ENCODE measurements at places on chromosomes 3 and 15.

- no peaks in the 10 kb centered on the region for H3K4me1 ChIP-seq
- H3K4me3 ChIP-seq = no peak overlapping the region
- no peak overlapping the region for H3K27ac ChIP-seq
- H3K36me3 ChIP-seq = no peaks in the 10 kb centered on the region
- no peak for DNase-seq
- H3K27me3 ChIP-seq = no peaks in the 10 kb centered on the region
Observed at GRCh38 chr15:68195336-68196112, 9.6 kb downstream of the CALML4 start.

GRCh38 chr3:134846911-134847317 is 51.9 kb downstream of the EPHB1 start:
- no peaks in the 10 kb centered on the region for H3K4me1 ChIP-seq
- H3K4me3 ChIP-seq = no peak overlapping the region
- H3K27me3 ChIP-seq = no peaks in the 10 kb centered on the region
- no peaks in the 10 kb centered on the region for H3K36me3 ChIP-seq
- DNase-seq = no peak

- no peaks in the 10 kb centered on the region for H3K27me3 ChIP-seq
- H3K27ac ChIP-seq = no peak overlapping the region
- no peaks in the 10 kb centered on the region for H3K4me1 ChIP-seq
- no peak for DNase-seq
Observed at GRCh38 chr3:58564456-58565160, 12.6 kb downstream of the FAM107A start.

DNA sequence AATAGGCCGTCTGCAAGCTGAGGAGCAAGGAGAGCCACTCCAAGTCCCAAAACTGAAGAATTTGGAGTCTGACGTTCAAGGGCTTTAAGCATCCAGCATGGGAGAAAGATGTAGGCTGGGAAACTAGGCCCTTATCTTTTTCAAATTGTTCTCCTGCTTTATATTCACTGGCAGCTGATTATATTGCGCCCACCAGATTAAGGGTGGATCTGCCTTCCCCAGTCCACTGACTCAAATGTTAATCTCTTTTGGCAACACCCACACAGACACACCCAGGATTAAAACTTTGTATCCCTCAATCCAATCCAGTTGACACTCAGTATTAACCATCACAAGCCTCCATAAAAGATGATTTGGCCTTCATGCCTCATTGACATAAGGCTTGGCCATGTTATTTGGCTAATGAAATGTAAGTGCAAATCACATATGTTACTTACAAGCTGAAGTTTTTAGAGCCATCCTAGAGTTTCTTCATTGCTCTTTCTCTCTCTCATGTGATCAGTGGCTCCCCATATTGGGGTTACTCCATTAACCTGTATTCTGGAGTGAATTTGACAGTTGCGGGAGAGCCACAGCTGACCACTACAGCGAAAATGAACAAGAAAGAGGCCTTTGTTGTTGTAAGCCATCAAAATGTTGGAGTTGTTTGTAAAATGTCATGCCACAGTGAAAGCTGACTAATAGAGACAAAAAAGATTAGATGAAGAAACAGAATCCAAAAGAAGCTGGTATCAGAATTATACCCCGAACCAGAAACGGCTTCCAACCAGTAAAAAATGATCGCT is 61.7 kb downstream of the GBE1 start:
- DNase-seq = no peak
- no peak overlapping the region for H3K27ac ChIP-seq
- no peaks in the 10 kb centered on the region for H3K36me3 ChIP-seq

GRCh38 chr3:41447701-41448100 is 248.4 kb downstream of the CTNNB1 start:
- no peak overlapping the region for H3K27ac ChIP-seq
- DNase-seq = no peak
- H3K4me3 ChIP-seq = no peak overlapping the region
- H3K4me1 ChIP-seq = no peaks in the 10 kb centered on the region
- H3K36me3 ChIP-seq = no peaks in the 10 kb centered on the region

GRCh38 chr3:95731753-95732152 is 1082.6 kb upstream of the EPHA6 start:
- H3K36me3 ChIP-seq = no peaks in the 10 kb centered on the region
- H3K27me3 ChIP-seq = no peaks in the 10 kb centered on the region
- H3K27ac ChIP-seq = no peak overlapping the region
- H3K4me1 ChIP-seq = no peaks in the 10 kb centered on the region
- H3K4me3 ChIP-seq = no peak overlapping the region

- H3K4me1 ChIP-seq = no peaks in the 10 kb centered on the region
- DNase-seq = no peak
- H3K36me3 ChIP-seq = no peaks in the 10 kb centered on the region
- H3K27me3 ChIP-seq = no peaks in the 10 kb centered on the region
- no peak overlapping the region for H3K4me3 ChIP-seq
Observed at GRCh38 chr3:44894485-44894884, 20.1 kb downstream of the TGM4 start.

DNA sequence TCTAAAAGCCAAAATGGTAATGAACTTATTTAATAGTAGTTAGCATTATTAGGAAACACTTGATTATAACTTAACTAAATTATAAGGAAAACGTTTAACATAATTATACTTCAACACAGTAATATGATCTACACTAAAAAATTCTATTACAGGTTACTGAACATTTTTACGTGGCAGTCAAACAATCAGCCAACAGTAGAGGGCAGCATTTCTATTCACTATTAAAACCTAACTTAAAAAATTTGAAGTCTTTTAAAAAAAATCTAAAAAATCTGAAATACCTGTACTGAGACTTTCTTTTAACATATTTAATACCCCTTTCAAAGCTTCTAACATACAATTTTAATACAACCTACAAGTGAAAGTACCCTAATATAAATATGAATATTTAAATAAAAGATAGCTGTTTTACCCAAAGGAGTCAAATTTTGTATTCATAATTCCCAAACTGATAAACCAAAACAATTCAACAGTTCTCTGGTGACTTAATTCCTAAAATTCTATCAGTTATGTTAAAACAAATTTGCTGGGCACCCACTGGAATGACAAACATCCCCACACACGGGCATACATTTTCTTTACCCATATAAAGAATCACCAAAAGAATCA is 41.5 kb downstream of the DLG1 start:
- H3K27ac ChIP-seq = no peak overlapping the region
- no peaks in the 10 kb centered on the region for H3K27me3 ChIP-seq
- no peaks in the 10 kb centered on the region for H3K36me3 ChIP-seq
- no peak for DNase-seq
- peaks cover 4% of the 10 kb centered on the region for H3K4me1 ChIP-seq
- H3K4me3 ChIP-seq = no peak overlapping the region

DNA sequence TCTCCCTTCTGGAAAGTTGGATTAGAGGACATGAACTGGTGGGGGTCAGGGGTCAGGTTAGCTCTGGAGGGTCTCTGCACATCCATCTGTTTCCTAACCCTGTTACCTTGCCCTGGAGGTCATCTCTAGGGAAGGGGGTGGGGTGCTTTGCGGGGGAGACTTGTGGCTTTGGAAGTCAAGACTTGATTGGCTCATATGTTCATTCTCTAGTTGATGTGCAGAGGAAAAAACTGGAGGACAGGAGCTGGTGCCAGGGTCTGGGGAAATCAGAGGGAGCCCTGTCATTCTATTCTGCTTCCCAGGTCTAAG is 42.9 kb upstream of the ROPN1 start:
- H3K4me3 ChIP-seq = peak overlapping the region; percentile 80
- H3K27me3 ChIP-seq = no peaks in the 10 kb centered on the region
- no peak for DNase-seq
- no peaks in the 10 kb centered on the region for H3K4me1 ChIP-seq
- no peaks in the 10 kb centered on the region for H3K36me3 ChIP-seq

DNA sequence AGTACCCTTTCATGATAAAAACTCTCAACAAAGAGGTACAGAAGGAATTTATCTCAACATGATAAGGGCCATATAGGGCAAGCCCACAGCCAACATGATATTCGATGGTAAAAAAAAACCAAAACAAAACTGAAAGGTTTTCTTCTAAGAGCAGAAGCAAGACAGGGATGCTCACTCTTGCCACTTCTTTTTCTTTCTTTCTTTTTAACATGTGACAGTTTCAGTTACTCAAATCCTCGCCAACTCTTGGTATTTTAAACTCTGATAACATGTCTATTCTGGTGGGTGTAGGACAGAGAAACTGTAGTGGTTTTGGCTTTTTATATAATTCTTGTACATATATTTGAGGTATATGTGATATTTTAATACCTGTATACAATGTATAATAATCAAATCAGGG is 74.0 kb upstream of the NMNAT3 start:
- no peak overlapping the region for H3K27ac ChIP-seq
- H3K27me3 ChIP-seq = no peaks in the 10 kb centered on the region
- no peaks in the 10 kb centered on the region for H3K36me3 ChIP-seq
- no peaks in the 10 kb centered on the region for H3K4me1 ChIP-seq

DNA sequence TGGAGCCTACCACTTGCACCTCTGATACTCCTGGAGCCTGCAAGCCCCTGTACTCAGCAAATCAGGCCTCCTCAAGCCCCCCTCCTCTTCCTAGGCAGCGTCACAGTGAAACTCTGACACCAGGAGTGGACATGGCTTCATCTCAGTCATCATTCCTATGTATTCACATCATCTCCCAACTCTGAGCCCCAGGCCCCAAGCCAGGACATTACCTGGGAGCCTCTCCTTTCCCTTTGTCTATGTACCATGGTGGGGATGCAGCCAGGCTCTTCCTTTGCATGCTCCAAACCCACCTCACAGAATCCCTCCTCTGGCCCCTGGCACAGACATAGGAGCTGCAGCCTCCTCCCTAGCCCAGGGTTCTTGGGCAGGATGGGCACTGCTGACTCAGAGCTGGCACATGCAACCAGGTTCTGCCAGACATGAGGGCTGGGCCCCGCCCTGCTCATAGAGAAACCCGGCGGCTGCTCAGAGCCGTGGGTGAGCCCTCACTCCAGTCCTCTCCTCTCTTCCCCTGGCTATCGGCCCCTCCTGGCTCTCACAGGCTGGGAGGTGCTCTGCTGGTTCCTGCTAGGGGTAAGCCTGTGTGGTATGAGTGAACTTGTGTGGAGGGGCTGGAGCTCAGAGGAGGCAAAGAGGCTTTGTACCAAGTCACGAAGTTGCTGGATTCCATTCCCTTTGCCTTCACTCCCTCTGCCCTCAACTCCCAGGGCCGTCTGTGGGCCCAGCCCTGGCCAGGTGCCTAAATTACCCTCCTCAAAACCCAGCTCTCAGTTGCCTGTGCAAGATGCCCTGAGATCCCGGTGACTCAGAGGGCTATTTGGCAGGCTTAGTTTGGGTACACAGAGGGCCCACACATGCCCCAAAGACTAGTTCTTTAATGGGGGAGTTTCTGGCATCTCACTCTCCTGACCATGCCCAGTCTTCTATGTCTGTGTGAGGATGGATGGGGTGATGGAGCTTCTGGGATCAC is 1.9 kb upstream of the PLCD1 start:
- H3K4me1 ChIP-seq = no peaks in the 10 kb centered on the region
- peak overlapping the region; percentile 98 for H3K27ac ChIP-seq
- no peaks in the 10 kb centered on the region for H3K36me3 ChIP-seq
- H3K27me3 ChIP-seq = no peaks in the 10 kb centered on the region

DNA sequence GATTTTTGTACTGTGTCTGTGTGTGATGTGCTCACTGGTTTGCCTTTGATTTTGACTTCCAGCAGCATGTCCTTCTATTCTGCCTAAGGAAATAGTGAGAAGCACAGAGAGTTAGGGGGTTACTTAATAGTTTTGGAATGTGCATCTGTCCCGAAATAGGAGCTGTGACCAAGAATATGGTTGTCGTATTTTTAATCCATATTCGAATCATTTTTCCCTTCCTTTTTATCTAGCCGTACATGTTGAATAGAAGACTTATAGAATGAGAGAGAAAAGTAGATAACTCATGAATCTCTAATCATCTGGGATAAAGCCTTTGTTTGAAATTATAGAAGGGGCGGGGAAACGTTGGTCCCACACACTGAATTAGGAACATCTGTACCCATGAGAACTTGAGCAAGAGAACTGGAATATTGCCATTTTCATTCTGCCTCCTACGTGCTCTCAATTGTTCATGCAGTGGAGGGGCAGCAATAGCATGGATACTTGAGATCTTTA is 23.6 kb downstream of the CRTC3 start:
- no peaks in the 10 kb centered on the region for H3K36me3 ChIP-seq
- H3K27me3 ChIP-seq = no peaks in the 10 kb centered on the region
- peaks cover 52% of the 10 kb centered on the region for H3K4me1 ChIP-seq
- H3K27ac ChIP-seq = peak overlapping the region; percentile 79
- DNase-seq = no peak

DNA sequence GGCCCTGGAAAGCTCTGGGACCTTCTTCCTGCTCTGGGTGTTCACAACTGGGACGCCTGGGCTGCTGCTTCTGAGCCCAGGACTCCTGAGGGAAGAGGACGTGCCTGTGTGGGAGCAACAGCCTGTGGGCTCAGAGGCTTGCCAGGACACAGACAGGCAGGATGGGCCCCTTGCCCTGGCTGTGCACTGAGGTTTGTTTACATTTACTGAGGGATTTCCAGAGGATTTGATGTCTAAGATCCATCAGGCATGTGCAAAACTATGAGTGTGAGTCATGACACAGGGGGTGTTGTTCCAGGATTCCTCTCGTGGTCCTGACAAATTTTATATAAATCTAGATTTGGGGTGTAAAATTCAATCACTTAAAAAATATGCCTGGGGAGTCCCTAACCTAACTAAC is 10.6 kb downstream of the CCR9 start:
- H3K36me3 ChIP-seq = no peaks in the 10 kb centered on the region
- no peaks in the 10 kb centered on the region for H3K27me3 ChIP-seq
- no peak for DNase-seq
- no peak overlapping the region for H3K27ac ChIP-seq
- no peak overlapping the region for H3K4me3 ChIP-seq
- H3K4me1 ChIP-seq = no peaks in the 10 kb centered on the region

GRCh38 chr3:194423317-194423716 is 24.3 kb upstream of the GP5 start:
- DNase-seq = no peak
- H3K27me3 ChIP-seq = no peaks in the 10 kb centered on the region
- no peak overlapping the region for H3K27ac ChIP-seq
- peaks cover 51% of the 10 kb centered on the region for H3K36me3 ChIP-seq

DNA sequence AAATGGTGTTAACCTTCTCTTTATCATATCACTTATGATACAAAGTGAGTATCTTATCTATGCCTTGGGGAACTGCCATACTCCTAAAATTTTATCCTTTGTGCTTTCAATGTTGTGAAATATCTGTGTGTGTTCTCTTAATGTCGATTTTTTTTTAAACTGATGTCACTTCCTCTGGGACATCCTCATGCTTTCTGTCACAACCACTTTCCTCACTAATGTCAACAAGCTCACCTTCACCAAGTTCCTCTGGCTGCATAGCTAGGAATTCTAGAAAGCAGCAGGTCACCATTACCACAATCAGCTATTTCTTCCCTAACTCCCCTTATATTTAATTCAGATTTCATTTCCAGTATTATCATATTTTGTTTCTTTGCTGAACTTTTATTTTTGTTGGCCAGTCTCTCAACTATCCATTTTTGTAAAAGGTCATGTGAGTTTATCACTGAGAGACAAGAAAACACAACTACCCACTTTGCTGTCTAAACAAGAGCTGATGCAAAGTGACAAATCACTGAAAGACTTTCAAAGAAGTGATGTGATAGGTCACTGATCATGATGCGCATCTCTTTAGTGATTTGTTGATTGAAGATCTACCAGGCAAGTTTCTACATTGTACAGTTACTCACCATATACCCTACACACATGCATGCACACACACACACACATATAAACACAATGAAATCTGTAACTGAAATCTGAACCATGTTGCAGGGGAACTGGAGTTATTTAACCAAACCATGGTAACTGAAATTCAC is 369.0 kb downstream of the ULK4 start:
- no peak for DNase-seq
- H3K4me3 ChIP-seq = no peak overlapping the region
- H3K27ac ChIP-seq = no peak overlapping the region
- no peaks in the 10 kb centered on the region for H3K27me3 ChIP-seq
- no peaks in the 10 kb centered on the region for H3K36me3 ChIP-seq

GRCh38 chr3:123102826-123103225 is 36.0 kb downstream of the PDIA5 start:
- no peaks in the 10 kb centered on the region for H3K27me3 ChIP-seq
- H3K36me3 ChIP-seq = peaks cover 26% of the 10 kb centered on the region
- H3K27ac ChIP-seq = no peak overlapping the region
